ENCODE measurements at places on chromosomes 13 and 19.

- DNase-seq, result no peak
These were observed 918 bp upstream of the PSPN start for GRCh38 chr19:6376512-6377190.

DNA sequence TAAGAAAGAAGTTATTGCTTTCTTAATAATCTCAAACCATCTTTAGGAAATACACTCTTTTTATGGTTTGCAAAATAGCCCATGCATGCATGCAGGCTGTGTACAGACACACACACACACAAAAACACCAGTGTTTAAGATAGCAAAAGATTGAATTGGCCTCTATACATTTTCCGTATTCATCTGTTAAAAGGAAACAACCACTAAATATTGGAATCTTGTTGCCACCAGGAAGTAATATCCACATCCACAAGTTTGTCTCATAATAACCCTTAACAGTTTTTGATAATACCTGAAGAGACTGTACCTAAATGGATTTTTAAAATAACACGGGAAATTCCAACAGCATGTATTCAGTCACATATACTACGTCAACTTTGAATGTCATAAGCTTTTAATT lies 7.3 kb upstream of the MAB21L1 start:
- DNase-seq, result no peak

DNA sequence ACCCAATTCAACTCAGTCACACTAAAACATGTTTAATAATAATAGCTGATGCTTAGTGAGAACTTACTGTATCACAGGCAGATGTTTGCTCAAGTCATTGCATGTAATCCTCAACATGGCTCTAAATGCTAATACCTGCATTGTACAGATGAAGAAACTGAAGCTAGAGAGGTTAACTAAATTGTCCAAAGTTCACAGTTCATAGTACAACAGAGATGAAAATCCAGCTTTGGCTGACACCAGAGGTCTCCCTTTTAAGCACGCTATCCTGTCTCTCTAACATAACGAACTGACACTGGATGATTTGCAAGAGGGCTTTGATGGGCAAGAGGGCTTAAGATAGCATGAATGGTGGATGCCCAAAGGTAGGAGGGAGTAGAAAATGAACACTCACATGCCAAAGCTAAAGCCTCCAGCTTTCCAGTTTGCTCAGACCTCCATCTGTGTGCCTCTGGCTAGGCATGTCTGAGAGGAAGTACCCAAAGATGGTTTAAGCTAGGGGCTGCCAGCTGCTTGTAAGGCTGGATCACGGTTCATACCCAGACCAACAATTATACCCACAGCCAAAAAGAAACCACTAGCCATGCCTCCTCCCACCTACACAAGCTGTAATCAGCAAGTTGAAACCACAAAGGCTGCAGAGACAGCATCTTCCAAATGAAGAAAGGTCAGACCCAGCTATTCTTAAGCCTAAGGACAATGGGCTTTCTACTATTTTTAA lies 196.9 kb upstream of the UBL3 start:
- DNase-seq, result no peak

GRCh38 chr19:3767050-3767449 lies 4.6 kb downstream of the MRPL54 start:
- DNase-seq, result no peak

DNA sequence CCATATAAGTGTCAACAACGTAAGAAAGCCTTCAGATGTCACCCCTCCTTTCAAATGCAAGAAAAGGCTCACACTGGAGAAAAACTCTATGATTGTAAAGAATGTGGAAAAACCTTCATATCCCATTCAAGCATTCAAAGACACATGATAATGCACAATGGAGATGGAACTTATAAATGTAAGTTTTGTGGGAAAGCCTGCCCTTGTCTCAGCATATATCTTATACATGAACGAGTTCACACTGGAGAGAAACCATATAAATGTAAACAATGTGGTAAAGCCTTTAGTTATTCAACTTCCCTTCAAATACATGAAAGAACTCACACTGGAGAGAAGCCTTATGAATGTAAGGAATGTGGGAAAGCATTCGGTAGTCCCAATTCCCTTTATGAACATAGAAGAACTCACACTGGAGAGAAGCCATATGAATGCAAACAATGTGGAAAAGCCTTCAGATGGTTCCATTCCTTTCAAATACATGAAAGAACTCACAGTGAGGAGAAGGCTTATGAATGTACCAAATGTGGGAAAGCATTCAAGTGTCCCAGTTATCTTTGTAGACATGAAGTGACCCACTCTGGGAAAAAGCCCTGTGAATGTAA lies 11.1 kb downstream of the ZNF844 start:
- no peak for DNase-seq

DNA sequence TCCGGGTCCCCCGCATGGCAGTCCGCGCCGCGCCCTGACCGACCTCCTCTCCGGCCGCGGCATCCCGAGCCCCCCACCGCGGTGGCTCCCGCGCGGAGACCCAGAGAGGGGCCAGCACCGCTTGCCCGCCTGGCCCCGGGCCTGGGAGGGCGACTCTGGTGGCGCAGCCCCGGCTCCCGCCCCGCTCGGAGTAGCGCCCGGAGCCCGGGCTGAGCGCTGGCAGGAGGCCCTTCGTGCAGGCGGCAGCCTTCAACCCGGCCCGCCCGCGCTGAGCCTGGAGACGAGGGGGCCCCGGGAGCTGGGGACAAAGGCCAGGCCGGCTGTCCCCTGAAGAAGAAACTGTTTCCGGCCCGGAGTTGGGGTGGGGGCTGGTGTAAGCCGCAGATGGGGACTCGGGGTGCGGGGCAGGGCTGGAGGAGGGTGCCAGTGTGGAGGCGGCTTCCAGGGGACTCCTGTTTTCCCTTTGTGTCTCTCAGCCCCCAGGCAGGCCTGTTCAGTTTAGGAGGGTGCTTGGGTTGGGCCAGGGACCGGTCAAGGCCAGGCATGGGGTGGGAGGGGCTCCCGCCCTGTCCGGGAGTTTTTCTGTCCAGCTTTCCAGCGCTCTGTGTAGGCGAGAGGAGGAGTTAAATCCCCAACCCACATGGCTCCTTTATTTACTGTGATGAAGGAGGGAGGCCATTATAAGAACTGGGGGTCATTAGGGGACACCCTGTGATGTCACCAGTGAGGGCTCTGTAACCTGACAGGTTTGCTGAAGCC lies 935 bp downstream of the LRP3 start:
- no peak for DNase-seq

- no peak for DNase-seq
These were observed 4.3 kb upstream of the ACP5 start for GRCh38 chr19:11581740-11582139.

- DNase-seq, result no peak
These were observed 10.4 kb upstream of the NANOS3 start for GRCh38 chr19:13866463-13867046.

DNA sequence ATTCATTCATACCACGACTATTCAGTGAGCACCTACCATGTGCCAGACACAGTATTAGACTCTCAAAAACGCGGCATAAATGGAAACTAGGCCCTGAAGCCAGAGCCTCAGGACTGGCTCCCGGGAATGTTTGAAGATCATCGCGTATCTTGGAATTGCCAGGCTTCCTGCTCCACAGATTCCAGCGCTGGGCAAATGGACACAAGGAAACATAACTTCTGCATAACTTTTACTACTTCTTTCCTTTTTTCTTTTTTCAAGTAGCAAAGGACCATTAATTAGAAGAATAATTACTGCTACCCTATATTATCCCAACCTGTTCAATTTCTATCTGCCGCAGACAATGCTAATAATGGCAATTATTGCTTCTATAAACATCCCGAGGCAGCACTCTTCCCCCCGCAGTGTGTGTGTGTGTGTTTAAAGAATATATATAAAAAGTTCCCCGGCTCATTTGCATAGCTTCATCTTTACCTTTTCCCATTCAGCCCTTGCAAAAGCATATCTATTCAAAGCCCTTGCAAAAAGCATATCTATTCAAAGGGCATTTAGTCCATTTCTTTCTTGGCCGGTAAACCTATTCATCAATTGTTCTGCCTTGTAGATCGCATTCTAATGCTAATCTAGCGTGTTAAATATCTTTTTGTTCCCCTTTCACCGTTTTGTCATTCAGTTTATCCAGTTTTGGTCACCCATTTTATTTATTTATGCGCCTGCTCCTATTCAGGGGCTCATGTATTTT lies 6.1 kb downstream of the SOX21 start:
- no peak for DNase-seq

GRCh38 chr13:59392328-59392727 lies 771.4 kb downstream of the DIAPH3 start:
- DNase-seq, result no peak

DNA sequence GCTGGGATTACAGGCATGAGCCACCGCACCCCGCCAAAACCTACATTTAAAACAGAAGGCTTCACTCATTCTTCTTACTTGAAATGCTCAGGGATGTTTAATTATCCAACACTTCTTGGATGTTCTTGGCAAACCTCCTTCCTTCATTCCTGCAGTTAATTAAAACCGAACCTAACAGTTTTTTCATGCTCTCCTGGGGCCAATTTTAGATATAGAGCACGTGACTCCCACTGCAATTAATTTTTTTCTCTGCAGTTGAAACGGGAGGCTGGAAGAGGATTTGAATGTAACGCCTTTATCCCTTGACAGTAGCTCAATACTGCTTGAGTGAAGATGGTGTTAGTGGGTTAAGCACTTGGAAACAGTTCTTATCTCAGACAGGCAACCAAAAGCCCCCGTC lies 4.6 kb upstream of the ACTL9 start:
- DNase-seq, result no peak

GRCh38 chr19:32580353-32580900 lies 563 bp upstream of the PDCD5 start:
- no peak for DNase-seq

DNA sequence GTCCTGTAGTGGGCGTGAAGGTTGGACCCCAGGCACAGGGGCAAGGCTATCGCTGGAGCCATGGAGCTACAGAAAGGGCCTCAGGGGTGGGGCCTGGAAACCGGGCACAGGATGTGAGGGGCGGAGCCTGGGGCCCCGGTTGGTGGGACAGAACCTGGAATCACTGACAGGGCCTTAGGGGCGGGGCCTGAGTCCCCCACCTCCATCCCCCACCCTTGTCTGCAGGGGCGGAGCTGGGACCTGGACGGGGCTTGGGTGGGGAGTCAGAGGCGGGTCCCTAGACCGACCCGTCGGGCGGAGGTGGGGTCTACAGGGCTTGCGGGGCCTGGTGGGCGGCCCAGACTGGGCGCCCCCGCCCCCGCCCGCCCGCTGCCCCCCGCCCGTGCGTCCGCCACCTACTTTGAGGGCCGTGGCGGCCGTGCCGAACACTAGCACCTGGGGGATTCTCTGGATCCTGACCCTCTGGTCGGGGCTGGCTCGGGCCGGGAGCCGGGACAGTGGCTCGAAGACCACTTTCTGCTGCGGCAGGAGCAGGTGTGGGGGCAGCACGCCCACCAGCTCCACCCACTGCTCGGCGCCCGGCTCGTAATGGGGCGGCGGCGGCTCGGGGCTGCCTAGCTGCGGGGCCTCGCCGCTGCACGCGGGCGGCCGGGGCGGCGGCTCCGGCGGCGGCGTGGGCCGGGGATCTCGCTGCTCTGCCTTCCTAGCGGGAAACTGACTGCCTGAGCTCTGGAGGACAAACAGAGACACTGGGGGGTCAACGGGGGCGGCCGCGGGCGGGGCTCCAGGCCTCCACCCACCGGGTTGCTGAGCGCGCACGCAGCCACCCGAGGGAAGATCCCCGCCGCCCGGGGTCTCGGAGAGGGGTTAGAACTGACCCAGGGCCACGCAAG lies 26.3 kb downstream of the DCAF15 start:
- no peak for DNase-seq

DNA sequence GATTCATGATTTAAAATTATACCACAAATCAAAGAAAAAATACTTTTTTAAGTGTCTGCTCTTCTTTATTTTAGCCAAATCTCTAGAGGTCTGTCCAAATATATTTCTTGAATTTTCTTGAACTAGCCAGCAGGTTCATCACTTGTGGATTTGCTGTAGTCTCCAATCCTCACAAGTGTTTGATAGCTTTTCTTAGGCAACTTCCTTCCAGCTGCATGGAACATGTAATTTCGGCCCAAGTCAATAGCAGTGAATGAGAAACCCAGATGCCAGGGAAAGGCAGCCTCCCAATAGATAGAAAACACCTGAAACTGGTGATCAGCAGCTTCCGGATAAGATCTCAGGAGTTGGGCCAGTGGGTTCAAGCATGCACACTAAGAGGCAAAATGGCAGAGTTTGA lies 15.6 kb upstream of the RNASEH2B start:
- no peak for DNase-seq

DNA sequence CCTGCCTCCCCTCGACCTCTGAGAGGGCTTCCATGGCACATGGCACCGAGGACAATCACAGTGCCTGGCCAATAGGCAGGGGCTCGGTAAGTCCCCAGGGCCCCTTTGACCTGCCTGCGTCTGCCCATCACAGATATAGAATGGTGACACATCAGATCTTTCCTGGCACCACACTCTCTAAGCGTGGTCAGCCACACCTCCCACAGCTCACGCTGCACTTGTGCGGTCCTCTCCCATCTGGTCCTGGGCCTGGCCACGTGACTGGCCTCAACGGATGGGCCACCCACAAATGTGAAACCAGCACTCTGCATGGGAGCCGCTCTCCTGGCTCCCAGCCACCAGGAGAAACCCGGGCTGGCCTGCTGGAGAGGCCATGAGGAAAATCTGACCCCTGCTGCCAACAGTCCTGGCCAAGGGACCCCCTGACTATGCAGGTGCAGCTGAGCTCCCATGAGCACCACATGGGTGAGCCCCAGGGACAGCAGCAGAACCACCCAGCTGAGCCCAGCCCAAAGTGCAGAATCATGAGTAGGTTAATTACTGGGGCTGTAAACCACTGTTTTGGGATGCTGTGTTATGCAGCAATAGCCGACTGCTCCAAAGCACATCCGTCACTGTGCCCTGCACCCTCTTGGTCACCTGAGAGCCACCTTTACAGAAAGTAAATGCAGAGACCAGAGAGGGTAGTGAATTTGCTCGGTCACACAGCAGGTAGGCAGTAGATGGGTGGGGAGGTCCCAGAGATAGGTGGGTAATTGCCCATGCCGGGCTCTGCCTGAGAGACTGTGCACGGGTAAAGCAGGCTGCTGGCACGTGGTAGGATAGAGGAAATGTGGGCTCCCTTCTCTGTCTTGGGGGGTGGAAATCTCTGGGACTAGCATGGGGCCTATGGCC lies 9.7 kb upstream of the MEF2B start:
- DNase-seq, result no peak

GRCh38 chr19:2325281-2326046 lies 2.9 kb downstream of the LSM7 start:
- no peak for DNase-seq

GRCh38 chr13:25281935-25282332 lies 5.4 kb downstream of the MTMR6 start:
- DNase-seq, result no peak

DNA sequence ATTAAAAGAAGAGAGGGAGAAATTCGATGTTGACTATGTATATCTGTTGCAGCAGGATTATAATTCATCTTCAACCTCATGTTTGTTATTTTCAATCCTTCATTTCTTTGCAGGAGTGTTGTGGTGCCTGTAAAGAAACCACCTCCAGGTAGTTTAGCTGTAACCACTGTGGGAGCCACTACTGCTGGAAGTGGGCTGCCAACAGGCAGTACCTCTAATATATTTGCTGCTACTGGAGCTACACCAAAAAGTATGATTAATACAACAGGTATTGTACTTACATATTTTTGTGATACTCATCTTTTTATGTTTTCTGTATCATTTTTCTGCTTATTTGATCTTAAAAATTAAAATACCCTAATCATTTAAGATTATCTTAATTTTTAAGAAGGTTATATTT lies 266.5 kb downstream of the NBEA start:
- no peak for DNase-seq

Data from stimulated activated CD8-positive, alpha-beta memory T cell treated with anti-CD3 and anti-CD28 coated beads, Interleukin-2, amount 100 ng/mL, for 1 hour (primary cell).